ENCODE measurements at places on chromosomes 2 and 18.

DNA sequence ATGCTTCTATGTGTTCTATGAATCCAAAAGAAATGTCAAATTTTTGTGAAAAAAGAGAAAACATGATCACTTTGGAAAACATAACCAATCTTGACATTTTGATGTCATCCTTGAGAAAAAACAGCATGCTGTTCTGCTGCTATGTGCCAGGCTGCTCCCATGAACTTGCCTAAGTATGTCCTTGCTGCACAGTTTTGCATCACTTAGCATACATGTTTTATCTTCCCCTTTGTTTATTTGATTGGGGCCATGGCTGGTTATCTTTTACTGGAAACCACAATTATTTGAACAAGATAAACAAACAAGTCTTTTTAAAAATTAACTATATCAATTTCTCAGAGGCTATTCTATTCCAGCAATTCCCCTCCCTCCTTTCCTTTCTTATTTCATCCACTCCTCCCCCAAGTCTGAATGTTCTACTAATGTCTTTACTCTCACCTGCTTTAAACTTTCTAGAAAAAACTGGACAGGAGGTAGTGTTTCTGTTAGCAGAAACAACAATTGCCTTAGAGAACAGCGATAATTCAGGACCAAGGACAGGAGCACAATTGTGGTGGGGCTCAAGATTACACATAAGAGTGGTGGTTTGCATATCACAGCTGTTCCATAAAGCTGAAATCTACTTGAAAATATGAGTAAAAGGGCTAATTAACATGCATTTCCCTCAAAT lies 6.7 kb downstream of the AOX1 start:
- no peak for DNase-seq

- no peak for DNase-seq
Observed at GRCh38 chr2:162509288-162509968, 165.5 kb downstream of the GCA start.

DNA sequence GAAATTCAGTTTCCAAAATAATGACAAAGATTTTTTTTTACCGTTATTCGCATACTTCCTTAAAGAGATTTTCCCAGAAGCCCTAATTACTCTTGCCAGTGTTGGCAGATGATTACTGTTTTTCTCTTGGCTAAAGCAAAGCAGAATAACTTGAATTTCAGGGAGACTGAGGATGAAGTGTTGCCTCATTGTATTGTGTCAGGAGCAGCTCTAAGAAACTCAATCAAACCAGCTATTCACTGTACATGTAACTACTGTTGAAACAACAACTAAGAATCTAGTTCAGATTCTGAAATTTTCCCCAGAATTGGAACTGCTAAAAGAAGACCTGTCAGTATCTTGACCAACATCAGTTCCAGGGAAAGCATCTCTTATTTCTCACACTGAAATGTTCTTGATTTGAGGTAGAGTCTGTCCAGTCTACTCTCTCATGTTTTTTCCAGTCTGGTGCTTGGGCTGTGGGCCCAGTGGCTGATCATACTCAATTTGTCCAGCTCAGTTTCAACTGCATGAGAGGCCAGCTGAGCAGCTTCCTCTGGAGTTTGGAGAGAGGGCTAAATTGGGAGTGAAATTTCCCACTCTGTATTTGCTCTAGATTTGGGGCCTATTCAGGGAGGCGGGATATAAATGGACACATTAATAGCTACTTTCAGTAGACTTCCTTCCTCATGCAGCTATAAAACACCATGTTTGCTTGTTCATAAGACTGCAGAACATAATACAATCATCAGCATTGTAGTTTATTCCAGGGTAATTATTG lies 78.5 kb downstream of the PPP1R1C start:
- DNase-seq: no peak

DNA sequence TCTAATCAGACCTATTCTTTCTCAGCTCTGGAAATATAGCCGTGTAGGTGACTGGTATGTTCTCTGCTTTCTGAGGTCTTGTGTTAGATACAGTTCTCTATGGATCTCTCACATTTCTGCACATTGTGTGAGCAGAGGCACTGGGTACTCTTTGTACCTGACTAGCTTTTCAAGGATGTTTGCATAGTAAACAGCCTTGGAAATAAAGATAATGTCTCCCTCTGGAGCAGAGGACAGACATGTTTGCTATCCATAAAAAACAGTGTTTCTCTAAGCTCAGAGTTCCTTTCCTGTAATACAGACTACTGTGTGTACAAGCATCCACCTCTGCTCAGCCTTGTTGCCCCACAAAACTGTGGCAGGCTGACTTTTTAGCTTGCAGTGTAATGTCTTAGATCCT lies 279.2 kb downstream of the CTNNA2 start:
- DNase-seq: no peak

- peak; percentile 88 for DNase-seq
Observed at GRCh38 chr2:65420712-65421431, 11.5 kb downstream of the SPRED2 start.

DNA sequence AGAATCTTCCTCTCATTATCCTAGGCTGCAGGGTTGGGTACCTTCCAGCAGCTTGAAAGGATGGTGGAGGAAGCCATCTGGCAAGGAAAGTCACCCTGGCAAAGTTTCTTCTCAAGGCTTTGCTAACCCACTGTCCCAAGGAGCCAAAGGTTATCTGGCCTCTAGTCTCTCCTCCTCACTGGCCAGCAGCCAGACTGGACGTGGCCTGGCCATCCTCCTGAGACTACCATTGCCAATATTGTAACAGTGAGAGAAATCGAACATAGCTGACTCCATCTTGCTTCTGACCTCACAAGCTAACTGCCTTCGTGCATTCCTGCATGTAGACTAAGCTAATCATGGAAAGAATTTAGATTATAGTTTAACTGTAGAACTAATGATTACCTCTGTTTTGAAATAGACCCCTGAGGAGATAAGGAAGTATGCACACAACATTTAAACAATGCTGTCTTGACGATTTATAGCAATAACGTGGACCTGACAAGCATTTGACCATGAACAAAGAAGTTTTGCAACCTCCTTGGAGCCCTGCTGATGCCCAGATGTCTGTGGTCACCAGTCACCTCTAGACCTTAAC lies 7.8 kb upstream of the ANXA4 start:
- no peak for DNase-seq

GRCh38 chr2:43044093-43044681 lies 182.2 kb downstream of the ZFP36L2 start:
- no peak for DNase-seq

DNA sequence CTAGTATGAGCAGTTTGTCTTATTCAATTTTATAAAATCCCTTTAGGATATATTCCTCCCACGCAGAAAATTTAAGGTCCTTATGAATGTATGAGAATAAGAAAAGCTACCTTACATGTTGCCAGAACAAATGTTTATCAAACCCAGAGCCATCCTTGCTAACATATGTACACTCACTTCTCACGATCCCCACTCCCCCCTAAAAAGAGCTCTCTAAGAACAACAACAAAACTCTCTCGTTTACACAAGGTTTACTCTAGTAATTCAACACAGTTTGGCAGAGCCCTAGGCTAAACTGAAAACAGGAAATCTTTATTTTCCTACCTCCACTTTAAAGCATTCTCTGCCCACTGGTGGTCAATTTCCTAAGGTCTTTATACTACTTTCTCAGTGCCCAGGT lies 504.9 kb downstream of the ZEB2 start:
- no peak for DNase-seq

GRCh38 chr18:12302391-12303147 lies 5.5 kb upstream of the TUBB6 start:
- DNase-seq: no peak
